Smooth muscle cell of the brain vasculature (primary cell): ENCODE measurements at places on chromosomes 12 and 14.

DNA sequence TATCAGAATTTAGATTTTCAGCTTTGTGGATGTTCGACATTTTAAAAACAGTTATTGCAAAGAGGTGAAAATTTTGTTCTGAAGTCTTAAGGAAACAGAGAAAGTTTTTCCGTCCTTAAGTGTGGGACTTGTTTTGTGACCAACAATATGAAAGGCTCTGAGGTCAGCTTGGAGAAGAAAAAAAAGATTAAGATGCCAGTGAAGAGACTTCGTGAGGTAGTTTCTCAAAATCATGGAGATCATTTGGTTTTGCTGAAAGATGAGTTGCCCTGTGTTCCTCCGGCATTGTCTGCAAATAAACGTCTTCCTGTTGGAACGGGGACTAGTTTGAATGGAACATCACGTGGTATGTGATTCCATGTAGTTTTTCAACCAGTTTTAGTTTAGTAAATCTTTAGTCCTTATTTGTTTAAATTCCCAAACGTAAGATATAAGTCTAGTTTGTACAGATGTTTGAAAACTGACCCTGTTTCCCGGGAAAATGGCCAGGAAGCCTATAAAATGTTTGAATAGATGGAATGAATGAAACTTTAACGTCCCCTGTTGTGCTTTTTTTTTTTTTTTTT, 682 bp downstream of the KIAA0586 start:
- DNase-seq, result peak; percentile 33

GRCh38 chr12:93762912-93763553, 85.9 kb downstream of the CRADD start:
- DNase-seq, result no peak

DNA sequence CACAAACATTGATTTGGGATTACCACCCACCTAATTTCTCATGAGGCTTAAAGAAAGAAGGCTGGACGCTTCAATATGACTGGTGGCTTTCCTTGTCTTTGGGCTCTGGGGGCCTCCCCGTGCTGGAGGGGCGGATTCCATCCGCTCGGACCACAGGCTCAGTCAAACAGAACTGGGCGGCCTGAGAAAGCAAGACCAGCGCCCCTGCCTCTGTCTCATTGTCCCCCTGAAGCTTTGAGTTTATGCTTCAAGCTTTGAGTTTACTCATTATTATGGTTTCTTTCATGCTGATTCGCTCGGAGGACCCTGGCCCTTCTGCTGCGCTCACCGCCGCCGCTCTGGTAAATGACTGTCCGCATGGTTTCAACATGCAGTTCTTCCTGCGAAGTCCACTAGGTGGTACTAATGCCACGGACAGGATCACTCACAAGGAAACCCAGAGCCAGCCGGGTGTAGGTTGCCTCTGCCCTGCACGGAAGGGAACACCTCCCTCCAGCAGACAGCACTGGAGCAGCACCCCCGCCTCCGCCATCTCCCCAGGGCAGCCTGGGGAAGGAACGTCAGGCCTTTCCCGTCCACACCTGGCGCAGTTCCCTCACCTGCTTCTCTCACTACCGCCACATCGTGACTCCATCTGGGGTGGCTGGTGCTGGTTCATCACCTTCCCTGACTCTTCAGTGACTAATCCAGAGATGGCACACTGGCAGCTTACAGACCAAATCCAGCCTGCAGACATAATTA, 13.2 kb upstream of the TIGAR start:
- peak; percentile 35 for DNase-seq

DNA sequence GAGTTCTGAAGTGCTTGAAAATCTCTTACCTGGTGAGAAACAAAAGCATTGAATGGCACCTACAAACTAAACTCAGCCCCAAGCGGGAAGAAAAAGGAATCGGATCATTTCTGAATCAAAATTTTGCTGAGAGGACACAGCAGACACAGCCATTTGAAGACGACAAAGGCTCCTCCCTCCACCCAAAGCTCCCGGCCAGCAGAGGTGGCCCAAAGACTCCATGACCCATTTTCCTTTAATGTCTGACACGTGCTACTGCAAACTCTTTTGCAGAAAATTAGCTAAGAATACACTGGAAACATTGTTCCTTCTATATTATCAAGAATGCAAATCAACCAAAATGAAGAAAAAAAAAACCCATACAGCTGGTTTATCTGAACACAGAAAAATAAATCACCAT, 85.9 kb upstream of the FOXN3 start:
- no peak for DNase-seq

DNA sequence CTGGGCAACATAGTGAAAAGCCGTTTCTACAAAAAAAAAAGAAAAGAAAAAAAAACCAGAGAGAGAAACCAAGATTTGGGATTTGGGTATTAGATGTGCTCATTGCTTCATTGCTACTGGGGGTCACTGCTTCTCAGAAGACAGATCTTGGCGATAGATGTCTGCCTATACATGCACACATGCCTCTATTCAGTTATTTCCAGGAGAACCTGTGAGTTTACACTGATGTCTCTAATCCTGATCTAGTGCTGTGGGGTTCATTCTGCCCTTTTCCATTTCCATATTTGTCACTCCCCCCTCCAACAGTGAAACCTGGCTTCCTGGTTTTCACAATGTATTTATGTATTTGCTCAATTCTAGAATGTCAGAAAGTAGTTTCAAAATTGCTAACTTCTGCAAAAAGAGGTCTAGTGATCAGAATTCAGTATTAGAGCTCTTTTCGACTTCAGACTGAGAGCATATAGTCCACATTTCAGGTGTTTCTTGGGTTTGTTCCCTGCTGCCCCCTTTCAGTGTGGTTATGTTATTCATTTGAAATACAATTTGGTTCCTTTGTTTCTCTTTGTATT, 111.0 kb downstream of the SLC25A47 start:
- no peak for DNase-seq

DNA sequence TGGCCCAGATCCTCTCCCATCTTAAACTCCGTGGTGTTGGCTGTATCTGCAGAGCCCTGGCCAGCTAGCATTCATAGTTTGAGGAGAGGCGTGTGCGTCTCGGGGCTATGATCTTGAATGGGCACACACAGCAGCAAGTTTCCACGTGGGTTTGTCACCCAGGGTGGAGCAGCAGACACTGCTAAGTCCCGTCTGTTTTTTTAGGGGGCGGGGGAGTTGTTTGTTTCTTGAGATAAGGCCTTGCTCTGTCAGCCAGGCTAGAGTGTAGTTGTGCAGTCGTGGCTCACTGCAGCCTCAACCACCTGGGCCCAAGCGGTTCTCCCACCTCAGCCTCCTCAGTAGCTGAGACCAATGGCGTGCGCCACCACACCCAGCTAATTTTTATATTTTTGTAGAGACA, 20.1 kb upstream of the TEX22 start:
- no peak for DNase-seq

GRCh38 chr12:53200458-53201176, 6.4 kb downstream of the ITGB7 start:
- DNase-seq, result no peak

DNA sequence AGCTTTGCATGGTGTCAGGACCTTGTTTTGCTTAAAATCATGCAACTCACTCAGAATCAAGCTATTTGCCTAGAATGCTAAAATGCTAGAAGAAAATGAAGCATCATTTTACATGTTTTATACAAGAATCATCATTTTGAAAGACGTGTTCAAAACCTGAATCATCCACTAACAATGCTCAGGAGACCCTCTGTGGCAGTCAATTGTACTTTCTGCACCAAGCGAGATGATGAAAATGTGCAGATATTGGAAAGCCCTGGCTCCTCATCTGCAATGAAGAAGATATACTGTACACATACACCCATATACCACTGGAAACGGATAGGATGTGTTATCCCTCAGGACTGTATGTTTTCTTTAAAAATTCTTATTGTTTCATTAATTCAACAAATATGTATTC, 92.7 kb downstream of the DYRK2 start:
- DNase-seq, result no peak

GRCh38 chr14:24113379-24113800, 1.2 kb upstream of the DCAF11 start:
- no peak for DNase-seq

- no peak for DNase-seq
Observed at GRCh38 chr14:21084998-21085853, 13.2 kb downstream of the ZNF219 start.

DNA sequence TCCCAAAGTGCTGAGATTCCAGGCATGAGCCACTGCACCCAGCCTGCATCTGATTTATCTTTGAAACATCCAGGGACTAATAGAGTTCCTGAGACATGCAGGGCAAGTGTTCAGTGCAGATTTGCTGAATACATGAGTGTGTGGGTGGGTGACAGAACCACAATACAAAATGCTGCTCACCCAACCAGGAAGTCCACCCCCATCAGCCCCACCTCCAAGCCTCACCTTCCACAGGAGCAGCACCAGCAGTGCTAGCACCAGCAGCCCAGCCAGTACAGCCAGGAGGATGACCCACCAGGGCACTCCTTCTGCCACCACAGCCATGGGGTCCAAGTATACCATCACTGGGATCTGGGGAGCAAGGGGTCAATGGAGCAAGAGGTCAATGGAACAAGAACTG, 20.0 kb downstream of the ITGA7 start:
- no peak for DNase-seq

DNA sequence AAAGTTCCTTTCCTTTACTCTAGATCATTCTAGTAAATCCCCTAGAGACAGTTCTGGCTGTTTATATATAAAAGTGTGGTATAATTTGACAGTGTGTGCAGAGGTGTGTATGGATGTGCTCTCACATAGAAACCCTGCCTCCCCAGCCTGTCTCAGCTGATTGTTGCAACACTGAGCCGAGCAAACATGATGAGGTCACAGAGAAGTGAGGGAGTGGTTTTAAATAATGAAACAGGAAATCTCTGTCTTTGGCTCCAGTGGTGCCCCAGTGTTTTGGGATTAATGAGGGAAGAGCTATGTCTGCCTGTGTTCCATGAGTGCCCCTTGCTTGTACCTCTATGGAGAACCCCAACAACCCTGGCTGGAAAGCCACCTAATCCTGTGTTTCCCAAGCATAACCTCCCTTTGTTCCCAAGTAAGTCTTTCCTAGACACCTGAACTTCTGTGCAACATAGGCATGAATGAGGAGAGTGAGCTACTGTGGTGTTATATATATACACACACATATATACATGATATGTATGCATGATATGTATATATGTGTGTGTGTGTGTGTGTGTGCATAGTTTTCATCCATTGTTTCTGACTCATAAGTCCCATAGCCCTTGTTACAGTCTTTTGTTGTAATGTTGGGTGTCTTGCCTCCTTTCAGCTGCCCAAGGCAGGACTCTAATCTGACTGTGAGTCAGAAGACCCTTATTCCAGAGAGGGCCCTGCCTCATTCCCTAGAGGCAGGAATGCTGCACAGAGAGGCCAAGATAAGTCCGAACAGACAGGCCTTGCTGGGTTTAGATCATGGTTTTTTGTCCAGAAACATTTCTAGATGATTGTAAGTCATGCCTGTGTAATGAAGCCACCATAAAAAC, 18.0 kb downstream of the TRAF3 start:
- DNase-seq, result no peak

GRCh38 chr12:39993268-39993667, 112.6 kb downstream of the SLC2A13 start:
- no peak for DNase-seq

GRCh38 chr14:78657451-78657850, 487.3 kb downstream of the NRXN3 start:
- DNase-seq, result no peak

DNA sequence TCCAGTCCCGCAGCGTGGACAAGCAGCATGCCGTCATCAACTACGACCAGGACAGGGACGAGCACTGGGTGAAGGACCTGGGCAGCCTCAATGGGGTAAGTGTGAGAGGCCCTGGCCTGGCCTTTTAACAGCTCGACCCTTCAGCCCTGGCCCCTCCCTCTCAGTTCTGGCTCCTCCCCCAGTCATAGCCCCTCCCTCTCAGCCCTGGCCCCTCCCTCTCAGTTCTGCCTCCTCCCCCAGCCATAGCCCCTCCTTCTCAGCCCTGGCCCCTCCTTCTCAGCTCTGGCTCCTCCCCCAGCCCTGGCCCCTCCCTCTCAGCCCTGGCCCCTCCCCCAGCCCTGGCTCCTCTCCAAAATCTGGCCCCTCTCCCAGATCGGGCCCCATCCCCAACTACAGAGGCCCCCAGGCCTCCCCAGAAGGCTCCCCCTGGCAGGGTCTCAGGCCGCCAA, 11.2 kb downstream of the CEP170B start:
- DNase-seq, result no peak

- DNase-seq, result no peak
Observed at GRCh38 chr12:90499795-90500194, 455.2 kb downstream of the CCER1 start.

DNA sequence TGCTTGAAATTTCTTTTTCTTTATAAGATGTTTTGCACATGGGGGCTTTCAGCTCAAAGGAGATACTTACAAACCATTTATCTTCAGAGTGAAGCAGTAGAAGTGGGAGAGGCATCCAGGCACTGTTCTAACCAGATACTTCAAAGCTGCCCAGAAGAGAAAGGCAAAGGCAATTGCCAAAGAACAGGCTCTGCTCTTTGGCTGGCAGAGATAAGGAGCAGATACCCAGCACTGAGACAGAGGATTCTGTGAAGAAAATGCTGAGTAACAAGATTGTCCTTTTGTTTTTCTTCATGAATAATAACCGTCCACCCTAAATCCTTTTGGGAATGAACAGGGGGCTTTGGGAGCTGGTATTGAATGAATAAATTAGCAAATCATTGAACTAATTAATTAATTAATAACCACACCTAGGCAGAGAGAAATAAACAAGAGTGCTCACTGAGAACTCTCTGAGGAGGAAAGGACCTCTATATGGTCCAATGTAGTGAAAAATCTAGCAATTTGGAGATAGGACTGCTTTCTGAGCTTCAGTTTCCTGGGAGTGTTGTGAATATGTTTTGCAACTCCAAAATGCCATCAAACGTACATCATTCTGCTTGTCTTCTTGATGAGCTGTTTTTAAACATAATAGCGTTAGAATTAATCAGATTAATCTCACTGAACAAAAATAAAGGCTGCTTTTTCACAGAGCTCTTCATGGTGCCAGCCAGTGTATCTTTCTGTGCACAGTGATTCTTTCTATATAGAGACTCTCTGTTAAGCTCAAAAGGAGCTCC, 192.8 kb upstream of the AMIGO2 start:
- no peak for DNase-seq

DNA sequence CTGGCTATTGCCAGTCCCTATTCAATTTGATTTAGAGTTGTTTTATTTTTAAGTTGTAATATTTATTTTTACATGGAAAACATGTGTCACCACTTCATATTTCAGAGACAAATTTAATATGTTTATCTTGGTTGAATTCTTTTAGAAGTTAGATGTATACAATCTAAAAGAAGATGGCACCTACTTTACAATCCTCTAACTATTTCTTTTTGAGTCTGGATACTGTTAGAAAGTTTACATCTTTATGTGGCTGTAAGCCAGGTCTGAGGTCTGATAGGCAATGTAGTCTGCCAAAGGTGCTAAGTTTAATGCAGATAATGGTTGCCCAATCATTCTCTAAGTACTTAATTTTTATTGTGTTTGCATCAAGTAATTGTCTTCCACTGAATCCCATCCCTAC, 7.2 kb upstream of the LMO3 start:
- no peak for DNase-seq

GRCh38 chr12:7642287-7642686, 23.4 kb downstream of the APOBEC1 start:
- no peak for DNase-seq

DNA sequence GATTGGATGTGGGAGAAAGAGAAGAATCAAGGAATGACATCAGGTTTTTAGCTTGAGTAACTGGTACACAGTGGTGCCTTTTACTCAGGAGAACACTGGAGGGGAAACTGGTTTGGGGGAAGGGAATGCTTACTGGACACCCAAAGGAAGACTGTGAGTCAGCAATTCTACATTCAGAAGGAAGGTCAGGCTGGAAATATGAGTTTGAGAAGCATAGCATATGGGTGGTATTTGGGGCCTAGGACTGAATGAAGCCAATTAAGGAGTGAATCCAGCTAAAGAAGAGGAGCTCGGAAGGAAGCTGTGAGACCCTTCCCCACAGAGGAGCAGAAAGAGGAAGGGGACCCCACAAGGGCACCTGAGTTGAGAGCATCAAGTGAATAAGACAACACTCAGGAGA, 35.4 kb downstream of the DMAC2L start:
- DNase-seq, result no peak
